NCI-H187 (cell line): ENCODE measurements at places on chromosomes 2 and 18.

GRCh38 chr2:223815186-223815883, 22.0 kb downstream of the AP1S3 start:
- no peak for DNase-seq

GRCh38 chr2:219490186-219490585, 8.5 kb upstream of the GMPPA start:
- DNase-seq = no peak

DNA sequence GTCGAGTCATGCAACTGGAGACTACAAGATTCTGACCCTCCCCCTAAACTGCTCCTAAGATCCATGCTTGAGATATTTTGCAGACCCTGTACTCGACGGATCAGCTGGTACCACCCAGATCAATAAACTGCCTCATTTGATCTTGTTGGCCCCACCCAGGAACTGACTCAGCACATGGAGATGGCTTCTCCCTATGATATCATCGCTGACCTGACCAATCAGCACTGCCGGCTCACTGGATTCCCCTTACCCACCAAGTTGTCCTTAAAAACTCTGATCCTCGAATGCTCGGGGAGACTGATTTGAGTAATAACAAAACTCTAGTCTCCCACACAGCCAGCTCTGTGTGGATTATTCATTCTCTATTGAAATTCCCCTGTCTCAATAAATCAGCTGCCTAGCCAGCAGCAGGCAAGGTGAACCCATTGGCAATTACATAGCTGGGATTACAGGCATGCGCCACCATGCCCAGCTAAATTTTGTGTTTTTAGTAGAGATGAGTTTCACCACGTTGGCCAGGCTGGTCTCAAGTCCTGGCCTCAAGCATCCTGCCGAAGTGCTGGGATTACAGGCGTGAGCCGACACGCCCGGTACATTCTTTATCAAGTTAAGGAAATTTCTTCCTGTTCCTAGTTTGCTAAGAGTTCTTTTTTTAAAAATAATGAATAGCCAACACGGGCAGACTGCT, 43.6 kb downstream of the VPS54 start:
- no peak for DNase-seq

DNA sequence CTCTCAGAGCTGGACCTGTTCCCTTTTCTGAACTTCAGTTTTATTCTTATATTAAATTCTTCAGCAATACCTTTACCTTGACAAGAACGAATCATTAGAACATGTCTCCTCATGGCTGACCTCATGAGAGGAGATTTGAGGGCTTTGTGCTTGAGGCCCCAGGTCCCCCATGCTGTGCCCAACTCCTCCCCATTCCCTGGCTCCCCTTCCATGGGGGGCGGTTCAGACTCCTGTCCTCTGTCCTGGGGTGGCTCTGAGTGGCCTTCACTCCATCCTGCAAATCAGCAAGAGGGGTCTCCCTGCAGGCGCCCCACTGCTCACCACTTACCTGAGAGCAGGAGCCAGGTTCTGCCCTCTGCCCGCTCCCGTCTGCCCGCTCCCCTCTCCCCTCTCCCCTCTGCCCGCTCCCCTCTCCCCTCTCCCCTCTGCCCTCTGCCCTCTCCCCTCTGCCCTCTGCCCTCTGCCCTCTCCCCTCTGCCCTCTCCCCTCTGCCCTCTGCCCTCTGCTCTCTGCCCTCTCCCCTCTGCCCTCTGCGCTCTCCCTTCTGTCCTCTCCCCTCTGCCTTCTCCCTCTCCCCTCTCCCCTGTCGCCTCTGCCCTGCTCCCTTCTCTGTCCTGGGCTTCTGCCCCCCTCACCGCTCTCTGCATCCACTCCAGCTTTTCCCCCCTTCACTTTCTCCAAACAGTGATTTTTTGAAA, 98.7 kb upstream of the ALKAL2 start:
- DNase-seq = no peak

- no peak for DNase-seq
These were observed 14.4 kb downstream of the AFG3L2 start for GRCh38 chr18:12362473-12363174.

DNA sequence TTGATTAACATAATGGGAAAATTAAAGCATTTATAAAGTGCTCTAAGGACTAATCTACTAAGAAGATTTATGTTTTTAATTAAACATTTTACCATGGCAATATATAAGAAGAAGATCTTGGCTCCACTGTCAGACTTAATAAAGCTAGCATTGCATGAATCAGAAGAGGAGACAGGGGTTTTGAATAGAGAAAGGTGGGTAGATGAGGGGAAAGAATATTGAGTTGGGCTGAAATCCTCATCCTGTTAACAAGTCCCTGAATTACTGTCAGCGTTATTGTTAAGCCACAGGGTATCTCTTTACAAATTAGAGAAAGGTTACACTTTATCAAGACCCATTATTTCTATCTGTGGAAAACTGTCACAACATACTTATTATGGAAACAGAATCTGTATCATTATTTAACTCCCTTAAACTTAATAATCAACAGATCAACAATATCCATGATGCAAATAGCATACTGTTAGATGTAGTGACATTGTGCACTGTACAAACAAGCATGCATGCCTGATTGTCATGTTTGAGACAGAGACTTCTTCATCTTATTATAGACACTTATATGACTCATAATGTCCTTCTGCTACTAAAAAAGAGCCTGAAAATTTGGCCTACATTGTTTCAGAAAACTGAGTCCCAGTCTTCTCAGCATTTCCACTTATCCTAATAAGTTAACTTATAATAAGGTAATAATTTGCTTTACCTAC, 304.1 kb downstream of the NRXN1 start:
- DNase-seq = no peak
